ENCODE measurements at places on chromosomes 5 and 9.

GRCh38 chr5:167861928-167862426 lies 429.5 kb upstream of the WWC1 start:
- DNase-seq = no peak

DNA sequence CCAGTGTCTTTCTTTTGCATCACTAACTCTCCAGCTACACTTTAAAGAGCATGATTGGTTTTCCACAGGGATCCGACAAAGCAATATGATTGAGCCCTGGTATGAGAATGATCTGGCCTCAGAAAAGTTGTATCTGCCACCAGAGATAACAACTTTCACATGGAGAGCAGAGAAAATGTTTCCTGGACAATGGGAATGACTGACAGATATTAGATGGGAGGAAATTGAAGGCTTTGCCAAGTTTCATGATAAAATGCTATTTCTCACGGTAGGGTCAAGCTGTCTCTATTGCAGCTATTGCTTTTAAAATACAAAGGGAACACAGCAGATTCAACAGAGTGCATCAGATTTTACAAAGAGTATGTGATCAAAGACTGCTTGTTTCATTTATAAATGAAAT lies 56.4 kb upstream of the GLIS3 start:
- DNase-seq = no peak

DNA sequence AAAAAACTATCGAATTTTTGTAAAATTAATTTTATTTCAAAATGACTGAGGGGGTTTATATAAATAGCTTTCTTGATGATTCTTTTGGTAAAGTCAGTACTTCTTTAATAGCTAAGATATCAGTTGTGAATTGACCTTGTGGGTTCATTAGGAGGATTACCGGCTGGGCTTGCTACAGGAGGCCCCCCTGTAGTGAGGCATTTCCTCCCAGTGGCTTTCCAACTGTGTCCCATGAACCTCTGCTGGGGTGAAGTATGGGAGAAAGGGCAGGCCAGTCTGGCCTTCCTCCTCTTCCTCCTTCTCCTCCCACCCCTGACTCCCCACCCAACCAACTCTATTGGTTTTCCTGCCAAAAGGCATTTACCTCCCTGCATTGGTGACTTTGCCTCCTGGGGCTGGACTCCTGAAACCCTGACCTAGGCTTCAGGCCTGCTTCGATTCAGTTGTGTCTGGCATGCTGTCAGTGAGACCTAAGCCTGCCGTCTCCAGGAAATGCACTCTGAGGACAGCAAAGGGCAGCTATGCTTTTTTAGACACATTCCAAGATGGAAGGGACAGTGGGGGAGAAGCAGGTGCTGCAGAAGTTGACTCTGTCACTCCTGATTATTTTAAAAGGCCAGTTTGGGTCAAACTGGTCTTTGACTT lies 144.8 kb downstream of the HSPA4 start:
- no peak for DNase-seq

GRCh38 chr5:134451936-134452505 lies 40.3 kb upstream of the CDKN2AIPNL start:
- no peak for DNase-seq

DNA sequence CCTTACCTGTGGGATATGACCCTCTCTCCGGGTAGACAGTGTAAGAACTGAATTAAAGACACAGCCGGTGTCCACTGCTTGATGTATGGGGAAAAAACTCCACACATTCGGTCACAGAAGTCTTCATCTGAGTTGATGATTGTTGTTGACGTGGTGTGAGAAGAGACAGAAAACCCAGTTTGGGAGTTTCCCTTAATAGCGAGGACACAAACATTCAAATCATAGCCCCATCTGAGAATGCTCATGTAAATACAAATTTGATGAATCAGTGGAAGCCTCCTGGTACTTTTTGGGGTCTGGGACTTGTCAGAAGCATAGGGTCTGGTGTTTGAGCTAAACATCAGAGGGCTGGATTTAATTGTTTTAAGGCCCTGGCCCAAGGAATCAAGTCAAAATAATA lies 11.0 kb downstream of the HAVCR1 start:
- DNase-seq = no peak

GRCh38 chr5:1897386-1897785 lies 14.7 kb upstream of the IRX4 start:
- DNase-seq = no peak

- DNase-seq = no peak
These were observed 106.5 kb upstream of the RAD23B start for GRCh38 chr9:107176436-107177151.

- DNase-seq = no peak
These were observed 36.4 kb downstream of the JADE2 start for GRCh38 chr5:134561871-134562296.

GRCh38 chr9:81847181-81847915 lies 80.9 kb upstream of the SPATA31D4 start:
- no peak for DNase-seq

- peak; percentile 72 for DNase-seq
These were observed 54.2 kb downstream of the LRSAM1 start for GRCh38 chr9:127505396-127506116.

- no peak for DNase-seq
These were observed 58.0 kb downstream of the TMEM215 start for GRCh38 chr9:32841314-32841713.

DNA sequence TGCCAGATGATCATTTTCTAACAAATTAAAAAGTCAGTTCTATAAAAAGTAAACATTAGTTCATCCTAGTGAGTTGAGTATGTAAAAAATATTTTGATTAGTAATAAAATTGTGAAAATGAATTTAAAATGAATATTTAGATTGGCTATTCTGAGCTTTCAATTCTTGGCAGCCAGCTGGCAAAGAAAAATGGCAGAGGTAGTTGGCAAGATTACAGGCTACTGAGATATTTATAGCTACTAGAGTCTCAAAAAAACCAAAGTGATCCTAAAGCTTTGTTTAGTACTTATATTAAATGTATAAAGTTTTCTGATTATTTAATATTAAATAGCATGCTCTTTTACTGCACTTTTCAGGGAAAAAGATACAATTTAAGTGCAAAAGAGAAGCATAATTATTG lies 25.0 kb downstream of the SGTB start:
- no peak for DNase-seq

DNA sequence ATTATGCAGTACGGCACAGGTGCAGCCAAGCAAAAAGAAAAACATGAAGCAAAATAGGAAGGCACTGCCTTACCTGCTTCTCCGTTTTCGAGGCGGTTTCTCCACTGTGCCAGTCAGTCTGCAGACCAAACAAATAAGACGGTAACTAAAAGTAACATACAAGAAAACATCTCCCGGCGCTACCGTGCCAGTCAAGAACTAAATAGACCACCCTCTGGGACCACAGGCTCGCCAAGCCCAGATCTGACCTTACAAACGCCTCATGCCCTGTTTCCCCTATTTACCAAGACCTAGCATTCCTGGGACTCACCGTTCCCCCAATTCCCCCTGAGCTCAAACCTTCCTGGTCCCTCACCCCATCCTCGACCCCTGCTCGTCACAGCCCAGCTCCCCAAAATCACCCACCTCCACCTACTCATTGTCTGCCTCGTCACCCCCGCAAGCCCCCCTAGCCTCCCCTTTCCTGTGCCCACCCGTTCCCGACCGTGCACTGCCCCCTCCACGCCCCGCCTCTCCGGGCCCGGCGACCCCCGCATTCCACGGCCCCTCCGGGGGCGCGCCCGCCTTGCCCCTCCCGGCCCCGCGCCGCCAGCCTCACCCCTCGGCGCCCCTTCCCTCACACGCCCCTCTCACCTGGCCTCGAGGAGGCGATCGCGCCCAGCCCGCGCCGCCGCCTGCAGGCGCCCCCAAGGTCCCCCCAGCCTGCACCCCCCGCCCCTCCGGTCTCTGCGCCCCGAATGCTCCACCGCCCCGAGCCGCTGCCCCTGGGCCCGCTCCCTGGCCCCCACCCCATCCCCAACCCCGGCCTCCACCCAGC lies 560 bp downstream of the SCAI start:
- DNase-seq = no peak

DNA sequence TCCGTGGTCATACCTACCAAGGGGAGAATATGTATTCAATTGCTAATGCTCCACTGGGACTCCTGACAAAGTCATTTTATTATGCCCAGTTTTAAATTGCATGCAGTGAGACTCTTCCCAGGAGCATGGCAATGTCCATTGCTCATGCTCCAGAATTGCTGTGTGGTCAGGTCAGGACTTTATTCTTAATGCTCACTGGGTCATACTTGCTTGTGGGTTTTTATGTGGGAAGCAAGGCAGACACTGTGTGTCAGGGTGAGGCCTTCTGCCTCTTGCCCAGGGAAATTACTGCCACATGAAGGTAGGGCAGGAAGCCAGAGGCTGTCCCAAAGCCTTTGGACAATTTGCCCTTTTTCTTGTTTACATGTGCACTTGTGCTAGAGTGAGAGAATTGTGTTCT lies 164.6 kb upstream of the MEF2C start:
- DNase-seq = no peak

- no peak for DNase-seq
These were observed 45.8 kb upstream of the GRAMD2B start for GRCh38 chr5:126377424-126377823.

GRCh38 chr5:56321236-56321881 lies 88.2 kb upstream of the ANKRD55 start:
- no peak for DNase-seq

- DNase-seq = no peak
These were observed 17.5 kb downstream of the UBE2QL1 start for GRCh38 chr5:6465831-6466790.

GRCh38 chr5:180704362-180704761 lies 35.5 kb downstream of the OR2Y1 start:
- no peak for DNase-seq

GRCh38 chr9:97918611-97919010 lies 3.7 kb downstream of the TRMO start:
- DNase-seq = no peak

DNA sequence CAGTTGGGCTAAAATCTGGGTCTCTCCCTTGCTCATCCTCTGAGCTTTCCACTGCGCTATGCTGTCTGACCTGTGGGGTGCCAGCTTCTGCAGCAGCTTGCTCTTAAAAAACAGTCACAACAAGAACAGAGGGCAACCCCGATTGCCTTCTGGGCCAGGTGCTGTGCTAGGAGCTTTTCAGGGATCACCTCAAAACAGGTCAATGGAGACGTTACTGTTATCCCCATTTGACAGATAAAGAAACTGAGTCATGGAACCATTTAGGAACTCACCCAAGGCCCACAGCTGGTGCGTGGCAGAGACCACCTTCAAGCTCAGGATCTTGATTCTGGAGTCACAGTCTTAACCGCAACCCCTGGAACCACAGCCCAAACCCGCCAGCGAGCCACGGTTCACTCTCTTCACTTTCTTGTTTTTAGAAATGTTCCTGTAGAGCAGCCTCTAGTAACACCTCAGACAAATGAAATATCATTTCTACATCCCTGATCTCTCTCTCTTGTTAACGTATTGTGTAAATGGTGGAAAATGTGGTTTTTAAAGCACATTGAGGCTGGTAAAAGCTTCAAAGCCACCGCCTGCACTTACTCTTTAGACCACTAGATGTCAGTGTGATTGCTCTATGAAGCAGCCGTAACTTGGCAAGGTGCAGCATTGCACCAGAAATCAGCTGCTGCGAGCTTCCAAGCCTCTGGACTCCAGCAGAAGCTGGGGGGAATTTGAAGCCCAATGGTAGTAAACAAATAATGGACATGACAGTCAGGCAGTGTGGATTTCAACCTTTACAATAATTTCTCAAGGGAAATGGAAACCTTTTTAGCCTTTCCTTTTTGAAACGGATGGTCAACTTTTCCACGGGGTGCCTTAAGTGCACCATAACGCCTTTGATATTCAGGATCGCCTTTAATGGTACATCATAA lies 1.7 kb downstream of the FYB1 start:
- peak; percentile 59 for DNase-seq

DNA sequence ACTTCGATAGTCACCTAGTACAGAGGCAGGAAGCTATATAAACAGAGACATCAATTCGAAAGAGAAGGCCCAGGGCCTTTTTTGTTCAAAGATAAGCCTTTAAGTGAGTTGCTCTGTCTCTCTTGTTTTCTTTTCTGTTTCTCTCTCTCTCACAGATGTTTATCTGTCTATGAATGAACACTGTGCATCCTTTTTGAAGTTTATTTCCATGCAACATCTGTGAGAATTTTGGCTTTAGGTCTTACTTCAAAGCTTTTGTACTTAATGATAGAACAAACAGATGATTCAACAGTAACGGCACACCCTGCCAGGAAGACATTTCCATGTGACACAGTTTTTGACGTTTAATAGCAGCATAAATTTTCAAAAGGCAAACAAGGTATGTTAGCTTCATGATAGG lies 1413.1 kb upstream of the CDH6 start:
- no peak for DNase-seq

- no peak for DNase-seq
These were observed 76.6 kb downstream of the ZNF618 start for GRCh38 chr9:113952676-113953075.

DNA sequence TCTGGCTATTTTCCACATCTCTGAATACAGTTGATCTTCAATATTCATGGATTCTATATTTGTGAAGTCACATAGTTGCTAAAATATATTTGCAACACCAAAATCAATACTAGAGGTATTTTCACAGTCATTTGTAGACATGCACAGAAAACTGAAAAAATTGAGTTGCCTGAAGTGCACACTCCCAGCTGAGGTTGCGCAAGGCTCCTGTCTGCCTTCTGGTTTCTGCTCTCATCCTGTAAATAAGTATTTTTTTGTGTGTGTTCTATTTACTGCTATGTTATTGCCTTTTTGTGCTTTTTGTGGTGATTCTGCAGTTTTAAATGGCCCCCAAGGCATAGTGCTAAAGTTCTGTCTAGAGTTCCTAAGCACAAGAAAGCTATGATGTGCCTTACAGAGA lies 371.1 kb upstream of the GRAMD2B start:
- no peak for DNase-seq

DNA sequence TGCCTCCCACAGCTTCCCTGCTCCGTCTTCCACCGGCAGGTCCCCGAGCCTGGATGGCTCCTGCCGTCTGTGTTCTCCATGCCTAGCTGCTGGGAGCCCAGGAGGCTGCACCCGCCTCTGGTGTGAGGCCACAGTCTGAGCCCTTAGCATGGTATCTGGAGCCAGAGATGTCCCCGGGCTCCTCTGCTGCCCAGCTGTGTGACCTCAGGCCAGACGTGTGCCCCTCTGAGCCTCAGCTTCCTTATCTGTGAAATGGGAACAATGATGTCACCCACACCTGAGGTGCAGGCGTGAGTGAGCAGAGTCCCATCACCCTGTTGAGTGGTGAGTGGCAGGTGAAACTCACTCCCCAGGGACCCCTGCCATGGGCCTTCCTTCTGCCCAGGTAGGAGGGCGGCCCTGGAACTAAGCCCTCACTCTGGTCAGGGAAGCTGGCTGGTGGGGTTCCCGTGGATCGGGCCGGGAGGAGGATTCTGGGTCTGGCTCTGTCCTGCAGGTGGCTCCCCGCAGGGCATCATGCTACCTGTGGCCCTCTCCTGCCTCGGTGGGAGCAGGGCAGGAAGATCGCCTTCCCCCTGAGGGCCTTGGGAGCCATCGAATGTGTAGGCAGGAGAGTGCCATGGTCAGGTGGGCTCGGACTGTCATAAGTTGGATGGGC lies 239.0 kb downstream of the PBX3 start:
- no peak for DNase-seq

- no peak for DNase-seq
These were observed 73.9 kb upstream of the DAB2IP start for GRCh38 chr9:121577572-121577971.

GRCh38 chr9:135219676-135220600 lies 132.5 kb downstream of the OLFM1 start:
- no peak for DNase-seq

- DNase-seq = no peak
These were observed 5.9 kb downstream of the MED22 start for GRCh38 chr9:133342069-133342406.
